ENCODE measurements at places on chromosomes 7 and 10.

DNA sequence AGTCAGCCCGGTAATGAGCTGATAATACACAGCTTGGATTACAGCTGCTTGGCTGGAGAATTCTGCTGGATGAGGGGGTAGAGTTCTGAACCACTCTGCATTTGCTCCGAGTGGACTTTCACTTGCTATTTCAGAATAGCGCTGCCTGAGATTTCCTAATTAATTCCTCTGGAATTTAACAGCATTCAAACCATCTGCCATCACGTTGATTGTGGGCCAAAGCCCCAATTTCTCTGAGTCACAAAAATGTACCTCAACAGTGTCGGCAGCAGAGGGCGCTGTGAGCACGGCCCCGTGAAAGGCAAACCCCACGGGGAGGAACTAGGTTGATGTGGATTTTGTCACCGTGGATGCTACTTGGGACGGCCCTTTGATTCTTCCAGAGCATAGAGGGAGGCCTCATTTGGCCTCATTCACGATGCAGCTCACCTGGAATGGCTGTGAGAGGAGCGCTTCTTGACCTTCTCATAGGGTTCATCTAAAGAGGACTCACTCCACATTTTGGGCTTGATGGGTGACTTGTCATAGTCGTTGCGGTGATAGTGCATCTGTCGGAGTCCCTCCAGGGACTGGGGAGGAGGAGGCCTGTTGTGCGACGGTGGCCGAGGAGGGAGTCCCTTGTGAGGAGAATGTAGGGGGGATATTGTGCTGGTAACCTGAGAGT is 73.3 kb downstream of the PRPF18 start:
- peak; percentile 77 for DNase-seq

- DNase-seq = no peak
Observed at GRCh38 chr10:121792198-121792597, 135.6 kb downstream of the ATE1 start.

DNA sequence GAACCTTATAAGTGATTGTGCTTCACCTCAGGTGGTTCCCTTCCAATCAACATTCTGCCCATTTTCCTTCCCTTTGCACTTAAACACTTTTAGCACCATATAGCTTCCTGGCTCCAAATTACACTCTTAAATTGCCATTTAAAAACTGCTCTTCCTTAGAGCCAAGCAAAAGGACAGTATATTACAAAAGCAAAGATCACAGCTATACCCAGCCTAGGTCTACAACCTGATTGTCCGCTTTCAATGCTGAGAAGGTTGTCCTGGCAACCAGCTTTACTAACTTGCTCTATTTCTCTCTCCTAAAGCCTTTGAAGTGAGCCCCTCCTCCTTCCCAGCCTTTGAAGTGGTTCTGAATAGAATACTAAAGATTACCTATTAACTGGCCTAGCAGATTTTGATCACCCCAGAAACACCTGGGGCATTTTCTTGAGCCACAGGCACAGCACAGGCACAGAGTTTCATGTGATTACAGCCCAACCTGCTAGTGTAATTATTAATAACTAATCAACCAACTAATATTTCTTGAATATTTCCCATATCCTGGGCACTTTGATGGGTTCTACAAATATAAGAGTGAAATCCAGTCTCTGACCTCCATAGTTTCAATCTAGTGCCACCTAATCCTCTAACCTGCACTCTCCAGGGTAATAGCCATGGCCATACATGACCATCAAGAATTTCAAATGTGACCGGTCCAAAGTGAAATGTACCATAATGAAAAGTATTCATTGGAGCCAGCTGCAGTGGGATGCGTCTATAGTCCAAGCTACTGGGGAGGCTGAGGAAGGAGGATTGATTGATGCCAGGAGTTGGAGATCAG is 63.6 kb upstream of the TRIM24 start:
- DNase-seq = peak; percentile 9

DNA sequence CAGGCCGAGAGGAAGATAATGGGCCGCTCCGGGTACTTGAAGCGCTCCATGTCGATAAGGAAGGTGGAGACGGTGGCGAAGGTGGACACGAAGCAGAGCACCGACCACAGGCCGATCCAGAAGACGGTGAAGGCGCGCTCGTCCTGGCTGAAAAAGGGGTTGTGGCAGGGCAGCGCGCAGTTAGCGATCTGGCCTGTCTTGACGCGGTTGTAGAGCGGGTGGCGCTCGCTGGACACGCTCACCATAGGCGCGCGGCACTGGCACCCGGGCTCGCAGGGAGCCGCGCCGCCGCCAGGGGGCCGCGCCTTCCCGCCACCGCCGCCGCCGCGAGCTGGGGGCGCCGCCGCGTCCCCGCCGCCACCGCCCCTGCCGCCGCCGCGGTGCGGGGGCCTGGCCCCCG is 1.6 kb downstream of the FZD8 start:
- peak; percentile 64 for DNase-seq

- peak; percentile 41 for DNase-seq
Observed at GRCh38 chr7:18345641-18346234, 149.8 kb upstream of the HDAC9 start.

- peak; percentile 37 for DNase-seq
Observed at GRCh38 chr10:4909118-4909517, 54.1 kb upstream of the AKR1C1 start.

GRCh38 chr7:20269726-20270125 is 52.5 kb upstream of the MACC1 start:
- no peak for DNase-seq

- DNase-seq = peak; percentile 60
Observed at GRCh38 chr7:50304129-50304910, at the start of gene IKZF1. TSS of gene IKZF1 (plus strand) at chr7:50304716. CDS start at chr7:50319062, 14,346 bp downstream.

- DNase-seq = no peak
Observed at GRCh38 chr7:80499350-80499953, 12.4 kb downstream of the GNAT3 start.

DNA sequence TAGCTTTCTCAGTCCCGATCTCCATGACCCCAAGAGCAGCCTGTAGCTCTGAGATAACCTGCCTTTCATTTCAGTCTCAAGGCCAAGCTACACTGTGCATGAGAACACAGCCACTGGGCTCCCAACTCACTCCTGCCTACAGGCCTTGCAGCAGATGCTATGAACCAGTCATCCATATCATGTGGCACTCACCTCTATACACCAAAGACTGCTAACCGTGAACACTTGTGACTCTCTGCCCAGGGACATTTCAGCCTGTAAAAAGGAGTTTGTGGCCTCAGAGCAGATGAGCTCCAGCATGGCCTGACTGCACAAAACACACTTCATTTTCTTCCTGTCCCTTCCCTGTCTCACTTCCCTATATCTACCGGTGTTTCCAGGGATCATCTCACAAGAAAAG is 56.9 kb upstream of the NPY start:
- DNase-seq = no peak

- no peak for DNase-seq
Observed at GRCh38 chr10:42553064-42553407, 85.3 kb downstream of the ZNF33B start.

- peak; percentile 71 for DNase-seq
Observed at GRCh38 chr10:73095481-73096021, 1.1 kb downstream of the P4HA1 start.

- peak; percentile 24 for DNase-seq
Observed at GRCh38 chr7:66629222-66630062, 761 bp downstream of the KCTD7 start.

DNA sequence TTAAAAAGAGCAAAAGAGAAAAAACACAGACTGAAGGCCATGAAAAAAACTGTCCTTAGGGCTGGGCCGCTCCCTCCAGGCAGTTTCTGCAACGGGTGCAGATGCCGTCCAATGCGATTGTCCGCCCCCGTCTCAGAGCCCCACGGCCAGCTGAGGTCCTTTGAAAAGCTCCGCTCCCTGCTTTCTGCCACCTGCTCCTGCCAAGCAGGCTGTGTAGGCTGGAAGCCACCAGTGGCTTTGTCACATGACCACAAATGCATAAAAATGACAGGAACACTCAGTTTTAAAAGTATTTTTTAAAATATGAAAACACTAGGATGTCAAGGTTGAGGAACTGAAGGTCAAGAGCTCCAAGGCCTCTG is 71.7 kb downstream of the AMZ1 start:
- DNase-seq = no peak

DNA sequence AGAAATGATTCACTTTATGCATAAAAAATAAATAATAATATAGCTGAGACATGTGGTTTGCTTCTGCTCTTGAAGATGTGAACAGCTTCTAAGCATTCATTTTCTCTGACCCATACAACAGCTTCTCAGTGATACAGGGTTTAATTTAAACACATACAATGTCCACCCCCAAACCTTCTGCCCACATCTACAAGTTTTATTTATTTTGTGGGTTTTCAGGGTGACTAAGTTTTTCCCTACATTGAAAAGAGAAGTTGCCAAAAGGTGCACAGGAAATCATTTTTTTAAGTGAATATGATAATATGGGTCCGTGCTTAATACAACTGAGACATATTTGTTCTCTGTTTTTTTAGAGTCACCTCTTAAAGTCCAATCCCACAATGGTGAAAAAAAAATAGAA is 17.2 kb downstream of the INHBA start:
- DNase-seq = no peak

DNA sequence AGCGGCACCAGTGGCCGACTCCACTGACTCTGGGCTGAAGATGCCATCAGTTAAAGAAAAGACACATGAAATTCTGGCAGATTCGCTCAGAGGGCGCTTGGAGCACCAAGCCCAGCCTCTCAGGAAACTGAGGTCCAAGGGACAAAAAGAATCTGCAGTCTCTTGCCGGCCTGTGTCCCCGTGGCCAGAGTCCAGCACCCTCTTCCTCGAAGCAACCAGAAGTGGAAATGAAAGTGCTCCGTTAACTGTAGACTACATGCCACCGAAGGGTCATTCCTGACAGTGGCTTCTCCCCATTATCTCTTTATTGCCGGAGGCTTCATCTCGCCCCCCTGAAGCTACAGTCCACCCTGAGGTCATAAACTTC is 1.0 kb upstream of the CHST15 start:
- no peak for DNase-seq

DNA sequence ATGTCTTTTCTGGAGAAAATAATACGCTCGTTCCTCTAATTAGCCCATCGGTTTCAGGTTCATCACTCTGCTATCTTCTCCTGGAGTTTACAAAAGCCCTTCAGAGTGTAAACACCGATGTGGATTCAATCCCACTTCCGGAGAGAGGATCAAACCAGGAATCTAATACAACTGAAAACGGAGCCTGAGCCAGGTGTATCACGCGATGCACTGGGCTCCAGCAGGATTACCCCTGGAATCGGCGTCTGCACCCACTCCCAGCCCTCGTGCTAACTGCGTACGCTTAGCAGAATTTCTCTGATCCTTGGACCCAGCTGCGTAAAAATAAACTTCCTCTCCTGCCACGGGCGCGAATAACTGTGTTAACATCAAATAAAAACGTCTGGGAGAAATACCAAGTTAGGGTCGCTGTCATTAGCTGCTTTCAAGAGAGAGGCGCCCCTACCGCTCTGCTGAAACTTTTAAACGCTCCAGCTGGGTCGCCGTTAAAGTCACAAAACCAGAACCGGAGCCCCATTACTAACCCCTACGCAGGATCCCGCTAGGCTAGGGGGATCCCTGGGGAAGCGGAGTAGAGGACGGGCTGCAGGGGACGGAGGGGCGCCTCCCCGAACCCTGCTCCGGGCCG is 502 bp downstream of the ZNF3 start:
- no peak for DNase-seq

- no peak for DNase-seq
Observed at GRCh38 chr7:19106241-19107080, 11.0 kb downstream of the TWIST1 start.

- DNase-seq = no peak
Observed at GRCh38 chr10:69802424-69803161, 887 bp downstream of the COL13A1 start.

- no peak for DNase-seq
Observed at GRCh38 chr7:48380921-48381320, 209.7 kb downstream of the ABCA13 start.

- DNase-seq = peak; percentile 17
Observed at GRCh38 chr7:38220452-38220851, 42.4 kb downstream of the STARD3NL start.

- DNase-seq = peak; percentile 57
Observed at GRCh38 chr7:135942614-135943013, 34.5 kb downstream of the MTPN start.

DNA sequence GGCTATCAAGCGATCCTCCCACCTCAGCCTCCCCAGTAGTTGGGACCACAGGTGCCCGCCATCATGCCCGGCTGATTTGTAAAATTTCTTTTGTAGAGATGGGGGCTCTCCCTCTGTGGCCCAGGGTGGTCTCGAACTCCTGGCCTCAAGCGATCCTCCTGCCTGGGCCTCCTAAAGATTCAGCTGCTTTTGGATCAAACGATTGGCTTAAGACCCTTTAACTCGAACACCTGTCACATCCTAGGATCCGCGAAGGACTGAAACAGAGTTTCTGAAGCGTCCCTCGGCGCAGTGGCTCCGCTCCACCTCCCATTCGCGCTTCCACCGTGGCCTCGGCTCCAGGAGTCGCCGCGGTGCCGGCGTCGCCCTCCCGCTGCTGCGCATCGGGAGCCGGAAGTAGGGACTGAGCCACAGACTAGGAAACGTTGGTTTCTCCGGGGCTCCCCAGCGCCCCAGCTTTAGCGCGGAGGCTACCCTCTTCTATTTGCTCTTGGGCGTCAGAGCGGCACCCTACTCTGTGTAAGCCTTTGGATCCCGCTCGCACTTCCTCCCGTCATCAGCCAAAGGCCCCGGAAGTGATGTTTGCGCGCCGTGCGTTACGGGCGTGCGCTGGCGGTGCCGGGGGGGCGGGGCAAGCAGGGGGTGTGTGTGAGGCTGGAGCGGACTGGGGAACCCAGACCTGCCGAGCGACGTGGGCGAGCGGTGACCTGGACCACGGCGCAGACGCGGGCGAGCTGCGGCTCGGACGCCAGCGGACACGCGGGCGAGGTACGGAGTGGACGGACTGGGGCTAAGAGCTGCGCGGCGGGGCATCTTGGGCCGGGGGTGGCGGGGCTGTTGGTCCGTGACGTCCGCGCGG is 53.0 kb downstream of the KCTD7 start:
- DNase-seq = peak; percentile 96

DNA sequence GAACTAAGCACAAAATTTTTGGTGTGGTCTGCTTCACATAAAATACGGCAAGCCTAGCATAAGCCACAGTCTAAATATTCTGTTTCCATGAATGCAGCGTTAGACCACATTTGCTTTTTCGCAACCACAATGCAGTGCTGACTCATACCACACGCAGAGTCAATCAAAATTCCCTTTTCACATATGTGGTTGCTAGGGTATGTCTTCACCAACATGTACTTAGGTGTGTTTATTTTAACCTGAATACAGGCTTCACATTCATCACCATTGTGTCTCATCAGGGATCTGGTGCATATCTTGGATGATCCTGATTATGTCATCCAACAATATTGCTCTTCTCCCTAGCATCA is 90.8 kb downstream of the CHN2 start:
- peak; percentile 72 for DNase-seq

DNA sequence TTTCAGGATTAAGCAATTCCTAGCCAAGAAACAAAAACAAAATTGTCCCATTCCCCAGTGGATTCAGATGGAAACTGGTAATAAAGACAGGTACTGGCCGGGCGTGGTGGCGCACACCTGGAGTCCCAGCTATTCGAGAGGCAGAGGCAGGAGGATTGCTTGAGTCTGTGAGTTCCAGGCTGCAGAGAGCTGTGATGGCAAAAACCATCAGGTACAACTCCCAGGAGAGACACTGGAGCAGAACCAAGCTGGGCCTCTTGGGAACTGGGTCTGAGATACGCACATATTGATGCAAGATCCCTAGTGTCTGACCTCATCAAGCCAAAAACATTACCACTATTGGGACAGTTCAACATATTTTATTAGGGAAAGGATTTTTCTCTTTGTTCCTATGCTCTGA is 84.0 kb upstream of the ANLN start:
- no peak for DNase-seq

All from GM12865 (cell line).